ENCODE measurements at places on chromosomes 6 and 20.

GRCh38 chr20:64044484-64045247, 4.8 kb downstream of the SOX18 start:
- DNase-seq: peak; percentile 51

GRCh38 chr6:131226459-131227157, 91.3 kb downstream of the AKAP7 start:
- no peak for DNase-seq

- no peak for DNase-seq
Observed at GRCh38 chr6:41573985-41574384, 27.8 kb downstream of the FOXP4 start.

GRCh38 chr20:60214901-60215815, 256.9 kb downstream of the CDH26 start:
- DNase-seq: no peak

GRCh38 chr6:161561908-161562307, 288.0 kb upstream of the AGPAT4 start:
- DNase-seq: no peak

GRCh38 chr6:403659-404655, 12.4 kb downstream of the IRF4 start:
- no peak for DNase-seq

DNA sequence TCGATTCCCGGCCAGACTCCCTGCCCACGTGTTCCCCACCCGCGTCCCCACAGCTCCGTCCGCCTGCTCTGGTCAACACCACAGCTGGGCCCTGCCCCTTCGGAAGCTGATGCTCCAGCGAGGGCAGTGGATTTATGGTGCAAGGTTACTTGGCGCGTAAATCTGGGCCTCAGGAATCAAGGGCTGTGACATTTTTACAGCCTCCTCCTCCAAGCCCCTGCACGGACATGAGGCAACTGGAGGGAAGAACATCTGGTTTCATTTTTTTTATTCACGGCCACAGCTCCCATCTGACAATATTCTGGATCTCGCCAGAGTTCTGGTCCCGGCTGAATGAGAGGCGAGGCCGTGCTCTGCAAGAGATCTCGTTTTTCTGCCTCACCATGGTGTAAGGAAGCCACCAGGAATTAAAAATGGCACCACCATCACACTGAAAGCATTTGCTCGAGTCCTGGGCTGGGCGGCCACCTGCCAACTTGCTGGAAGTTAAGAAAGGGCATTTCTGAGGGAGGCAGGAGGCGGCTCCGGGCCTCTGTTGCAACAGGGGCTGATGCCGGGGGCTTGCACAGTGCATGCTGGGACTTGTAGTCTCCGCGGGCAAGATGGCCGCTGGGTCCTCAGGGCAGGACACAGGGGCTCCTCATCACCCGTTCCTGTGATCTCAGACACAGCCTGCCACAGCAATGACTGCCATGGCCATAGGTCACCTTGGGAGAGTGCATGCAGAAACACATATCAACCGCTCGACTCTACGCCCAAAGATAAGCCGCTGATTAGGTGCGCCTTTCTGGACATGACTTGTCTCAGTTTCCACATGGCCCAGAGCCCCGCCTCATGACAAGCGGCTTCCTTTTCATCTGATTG, 148.5 kb downstream of the LY86 start:
- DNase-seq: peak; percentile 25

- no peak for DNase-seq
Observed at GRCh38 chr6:165805636-165806035, 142.6 kb upstream of the PDE10A start.

- no peak for DNase-seq
Observed at GRCh38 chr6:47650553-47651432, 47.6 kb upstream of the ADGRF4 start.

DNA sequence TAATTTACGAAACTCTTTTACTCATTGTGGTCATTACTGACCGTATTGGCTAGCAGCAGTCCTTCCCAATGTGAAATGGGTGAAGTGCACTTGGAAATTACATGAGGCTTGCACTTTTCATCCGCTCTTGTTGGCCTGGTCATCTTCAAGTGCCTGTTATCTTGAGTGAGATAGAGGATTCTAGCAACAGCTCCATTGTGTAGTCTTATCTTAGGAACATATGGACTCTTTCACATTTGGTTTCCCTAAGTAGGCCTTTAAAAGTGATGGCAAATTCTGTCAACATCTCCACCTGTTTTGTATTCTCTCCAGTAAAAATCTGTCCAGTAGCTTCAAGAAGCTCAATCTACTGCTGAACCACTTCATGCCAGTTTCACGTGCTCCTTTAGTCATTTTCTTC, 114.8 kb upstream of the MARCKS start:
- DNase-seq: no peak

GRCh38 chr20:54123587-54124180, 50.1 kb downstream of the CYP24A1 start:
- DNase-seq: peak; percentile 99

DNA sequence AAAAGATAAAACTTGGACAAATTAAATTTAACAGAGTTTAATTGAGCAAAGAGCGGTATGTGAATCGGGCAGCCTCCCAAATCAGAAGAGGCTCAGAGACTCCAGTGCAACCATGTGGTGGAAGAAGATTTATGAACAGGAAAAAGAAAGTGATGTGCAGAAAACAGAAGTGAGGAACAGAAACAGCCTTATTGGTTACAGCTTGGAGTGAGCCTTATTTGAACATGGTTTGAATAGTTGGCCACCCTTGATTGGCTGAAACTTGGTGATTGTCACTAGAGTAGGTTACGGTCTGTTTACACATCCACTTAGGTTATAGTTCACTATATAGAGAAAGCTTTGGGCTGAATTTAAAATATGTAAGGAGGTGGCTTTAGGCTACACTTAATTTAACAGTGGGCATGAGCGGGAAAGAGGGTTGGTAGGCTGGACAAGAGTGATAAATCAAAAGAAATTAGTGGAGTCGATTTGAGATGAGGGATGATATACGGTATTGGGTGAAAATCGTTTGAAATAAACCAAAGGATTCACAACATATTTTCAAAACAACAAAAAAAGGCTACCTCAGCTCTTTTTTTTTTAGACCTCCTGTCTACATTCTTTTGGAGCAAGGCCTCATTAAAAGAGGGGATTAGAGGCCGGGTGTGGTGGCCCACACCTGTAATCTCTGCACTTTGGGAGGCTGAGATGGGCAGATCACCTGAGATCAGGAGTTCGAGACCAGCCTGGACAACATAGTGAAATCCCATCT, 84.3 kb upstream of the PREP start:
- DNase-seq: no peak

- DNase-seq: peak; percentile 47
Observed at GRCh38 chr6:26156850-26157250, 69.6 kb downstream of the HFE start.

DNA sequence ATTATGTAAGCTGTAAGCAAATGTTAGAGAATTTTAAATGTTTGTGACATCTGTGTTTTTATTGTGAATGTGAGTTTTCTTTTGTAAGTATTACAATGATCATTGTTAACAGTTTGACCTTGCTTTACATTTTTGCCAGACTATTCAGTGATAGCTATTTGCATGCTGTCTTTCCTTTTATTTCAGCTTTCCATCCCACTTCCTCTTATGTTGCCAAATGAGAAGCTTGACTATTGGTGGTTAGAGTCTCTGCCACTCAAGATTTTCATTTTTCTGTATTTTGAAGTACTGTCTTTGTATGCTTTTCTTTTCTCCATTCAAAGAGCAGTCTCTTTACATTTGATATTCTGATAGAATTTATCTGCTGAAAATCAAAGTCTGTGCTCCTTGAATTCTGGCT, 104.1 kb downstream of the PRIM2 start:
- DNase-seq: peak; percentile 34
